ENCODE measurements at places on chromosomes 7 and 10.

GRCh38 chr10:7274293-7274692 is 136.5 kb downstream of the SFMBT2 start:
- no peak for DNase-seq

GRCh38 chr7:51970961-51971665 is 654.5 kb upstream of the COBL start:
- no peak for DNase-seq

GRCh38 chr7:7695111-7695817 is 23.1 kb downstream of the RPA3 start:
- DNase-seq, result no peak

DNA sequence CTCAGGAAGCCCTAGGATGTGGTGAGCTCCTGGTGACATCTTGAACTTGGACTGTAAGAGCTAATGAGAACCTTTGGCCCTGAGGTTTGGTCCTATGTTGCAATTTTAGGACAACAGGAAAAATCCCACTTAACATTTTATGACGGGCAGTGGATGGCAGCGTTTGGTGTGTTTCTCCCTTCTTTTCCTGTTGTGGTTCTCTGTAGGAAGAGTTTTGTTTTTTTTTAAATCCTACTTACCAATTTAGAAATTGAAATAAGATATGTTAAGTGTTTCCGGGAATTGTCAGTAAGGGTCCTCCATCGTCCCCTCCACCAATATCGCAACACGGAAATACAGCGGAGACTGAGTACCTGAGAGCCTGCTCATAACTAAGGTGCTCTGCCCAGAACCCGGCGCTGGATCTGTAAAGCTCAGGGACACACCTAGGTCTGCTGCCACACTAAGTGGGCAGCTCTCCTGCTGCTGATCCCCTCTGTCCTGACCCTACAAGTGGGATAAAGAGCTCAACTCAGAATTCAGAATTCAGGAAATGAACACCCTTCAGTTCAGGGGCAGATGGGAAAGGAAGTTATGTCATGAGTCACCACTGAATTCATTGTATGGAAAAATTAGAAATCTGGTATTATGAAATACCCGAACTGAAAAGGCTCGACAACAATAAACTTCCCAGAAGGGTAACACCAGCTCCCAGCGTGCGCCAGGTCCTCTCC is 9.1 kb upstream of the PROSER2 start:
- DNase-seq, result no peak

DNA sequence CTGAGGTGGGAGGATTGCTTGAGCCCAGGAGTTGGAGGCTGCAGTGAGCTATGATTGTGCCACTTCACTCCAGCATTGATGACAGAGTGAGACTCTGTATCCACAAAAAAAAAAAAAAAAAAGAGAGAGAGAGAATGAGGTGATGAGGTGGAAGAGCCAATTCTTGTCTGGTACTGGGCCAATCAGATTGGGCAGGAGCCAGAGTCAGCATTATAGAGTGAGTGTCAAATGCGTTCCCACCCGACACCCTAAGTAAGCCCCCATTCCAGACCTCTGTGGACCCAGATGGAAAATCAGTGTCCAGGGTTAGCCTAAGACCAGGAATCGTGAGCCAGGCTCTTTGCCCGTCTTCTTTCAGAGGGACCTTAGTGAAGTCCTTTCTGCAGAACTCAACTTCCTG is 83.9 kb downstream of the WIPF3 start:
- no peak for DNase-seq

DNA sequence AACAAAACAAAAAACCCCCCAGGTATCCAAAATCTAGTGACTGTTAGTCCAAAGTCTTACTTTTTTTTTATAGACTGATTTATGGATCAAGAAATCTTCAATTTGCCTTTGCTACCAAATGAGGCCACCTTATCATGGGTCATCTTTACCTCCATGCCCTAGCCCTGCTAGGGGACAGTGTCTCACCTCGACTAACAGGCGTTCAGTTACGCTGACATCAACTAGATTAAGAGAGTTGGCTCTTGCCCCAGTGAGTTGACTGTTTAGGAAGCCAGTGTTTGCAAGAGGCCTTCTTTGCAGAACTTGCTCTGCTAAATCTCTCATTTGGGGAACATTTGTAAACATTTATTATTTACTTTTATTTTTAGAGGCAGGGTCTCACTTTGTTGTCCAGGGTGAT is 36.9 kb upstream of the WAC start:
- DNase-seq, result no peak

All from stimulated activated CD4-positive, alpha-beta T cell treated with anti-CD3 and anti-CD28 coated beads, Interleukin-1b, Interleukin-23, amount 100 ng/mL, for 4 hours (primary cell).